ENCODE measurements at places on chromosomes 2 and 18.

DNA sequence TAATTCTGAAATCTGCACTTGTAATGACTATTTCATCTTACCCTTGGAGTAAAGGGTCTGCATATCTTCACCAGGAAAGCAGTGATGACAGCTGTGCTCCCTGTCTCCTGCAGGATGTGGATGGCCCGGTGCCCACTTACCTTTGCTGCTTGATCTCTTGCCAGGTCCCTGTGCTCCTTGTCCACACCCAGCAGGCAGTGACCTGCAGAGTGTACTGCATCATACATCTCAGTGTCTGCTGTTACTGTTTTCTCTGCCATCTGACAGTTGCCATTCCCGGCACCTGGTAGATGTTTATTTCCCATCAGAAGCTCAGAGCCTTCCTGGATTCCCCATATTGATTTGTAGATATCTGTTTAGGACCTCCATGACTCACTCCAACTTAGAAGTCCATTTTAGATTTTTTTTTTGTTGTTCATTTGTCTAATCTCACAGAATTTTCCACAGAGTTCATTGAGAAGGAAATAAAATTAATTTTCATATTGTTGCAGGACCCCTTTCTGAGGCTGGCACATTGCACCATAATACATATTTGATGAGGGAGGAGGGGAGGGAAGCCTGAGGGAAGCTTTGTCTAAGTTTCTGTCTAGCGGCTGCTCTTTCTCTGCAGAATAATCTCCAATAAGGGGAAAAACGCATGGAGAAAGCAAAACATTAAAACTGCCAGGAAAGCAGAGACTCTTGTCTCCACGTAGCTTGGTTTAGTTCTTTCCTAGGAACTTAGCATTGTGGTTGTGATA, 697.5 kb upstream of the RAB6C start:
- no peak for DNase-seq

- DNase-seq, result no peak
Observed at GRCh38 chr18:76970770-76971559, 148.6 kb downstream of the ZNF236 start.

DNA sequence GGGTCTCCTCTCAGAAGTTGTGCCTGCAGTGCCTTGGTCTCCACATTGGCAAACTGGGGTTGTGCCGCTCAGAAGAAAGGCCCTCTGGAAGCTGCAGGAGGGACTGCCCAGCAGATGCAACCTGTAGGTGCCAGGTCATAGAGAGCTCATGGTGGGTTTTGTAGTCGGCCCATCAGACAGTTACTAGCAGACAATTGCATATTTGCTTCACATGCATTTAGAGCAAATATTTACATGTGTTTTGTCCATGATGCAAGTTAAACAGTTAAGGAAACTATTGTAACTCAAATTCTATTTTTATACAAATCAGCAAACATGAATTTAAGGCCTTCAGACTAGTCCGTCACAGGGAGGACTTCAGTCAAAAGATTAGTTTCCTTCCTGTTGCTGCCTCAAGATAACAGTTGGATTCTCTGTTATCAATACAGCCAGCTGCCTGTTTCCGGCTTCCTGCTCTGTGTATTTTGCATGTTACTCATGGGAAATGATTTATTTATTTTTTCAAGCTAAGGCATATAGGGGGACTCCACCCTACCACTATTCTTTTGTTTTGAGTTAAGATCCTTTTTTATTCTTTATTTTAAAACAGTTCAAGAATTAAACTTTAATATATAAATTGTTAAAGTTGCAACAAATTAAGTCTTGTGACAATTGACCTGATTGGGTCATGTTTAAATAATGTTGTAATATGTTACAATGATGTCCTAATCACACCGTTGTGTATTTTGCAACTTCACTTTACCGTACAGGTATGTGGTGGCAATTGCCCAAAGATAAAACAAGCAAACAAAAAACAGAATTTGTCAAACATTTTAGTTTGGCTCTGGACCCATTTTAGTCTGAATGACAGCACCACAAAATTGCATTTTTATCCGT, 133.5 kb downstream of the SPTBN1 start:
- no peak for DNase-seq

- DNase-seq, result no peak
Observed at GRCh38 chr2:129240061-129240460, 739.4 kb upstream of the RAB6C start.

GRCh38 chr18:44909191-44909719, 228.6 kb downstream of the SETBP1 start:
- DNase-seq, result no peak

DNA sequence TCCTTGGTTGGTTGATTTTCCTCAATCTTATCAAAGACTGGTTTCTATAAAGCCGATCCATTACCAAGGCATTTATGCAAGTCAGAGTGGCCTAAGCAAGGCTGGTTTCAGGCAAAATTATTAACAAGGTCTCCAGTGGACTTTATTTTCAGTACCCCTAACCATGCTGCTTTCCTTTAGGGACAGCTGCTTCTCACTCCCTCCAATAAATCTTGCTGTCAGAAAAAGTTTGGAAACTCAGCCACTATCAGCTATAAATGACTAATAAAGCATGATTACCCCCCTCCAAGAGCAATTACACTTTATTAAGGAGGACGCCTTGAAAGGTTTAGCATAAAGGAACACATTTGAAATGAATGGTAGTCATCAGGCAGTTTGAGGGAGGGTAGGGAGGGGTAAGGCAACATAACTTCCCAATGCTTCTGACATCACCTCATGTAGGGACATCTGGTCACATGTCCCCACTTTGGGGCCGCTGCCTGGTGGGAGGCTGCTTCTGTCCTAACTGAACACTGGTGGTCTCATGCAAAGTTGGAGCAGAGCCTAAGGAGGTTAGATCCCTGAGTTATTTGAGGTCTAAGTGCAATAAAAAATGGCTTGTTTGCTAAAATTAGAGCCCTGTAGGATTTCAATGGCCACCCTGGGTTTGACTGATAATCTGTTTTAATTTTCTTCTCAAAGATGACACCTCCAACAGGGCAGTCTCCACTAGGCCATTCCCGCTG, 58.0 kb upstream of the TMEM178A start:
- no peak for DNase-seq

GRCh38 chr18:29652797-29653196, 1389.7 kb downstream of the DSC3 start:
- no peak for DNase-seq

- no peak for DNase-seq
Observed at GRCh38 chr18:4599312-4599711, 144.2 kb upstream of the DLGAP1 start.

DNA sequence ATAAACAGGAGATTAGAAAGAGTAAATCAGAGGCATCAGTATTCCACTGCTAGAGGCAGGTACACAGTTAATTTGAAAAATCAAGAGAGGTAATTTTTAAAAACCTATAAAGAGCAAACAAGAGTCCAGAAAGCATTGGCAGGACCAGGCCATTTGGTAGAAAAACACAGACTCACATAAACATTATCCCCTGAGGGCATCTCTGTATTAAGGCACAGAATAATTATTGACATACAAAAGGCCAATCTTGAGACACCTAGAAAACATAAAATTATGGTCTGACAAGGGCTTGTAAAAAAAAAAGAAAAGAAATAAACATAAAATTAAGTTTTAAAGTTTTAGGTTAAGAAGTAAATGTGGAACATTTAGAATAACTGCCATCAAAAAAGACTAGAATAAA, 120.6 kb downstream of the OSBPL1A start:
- no peak for DNase-seq

GRCh38 chr2:206974551-206974950, 35.2 kb downstream of the CPO start:
- DNase-seq, result no peak

DNA sequence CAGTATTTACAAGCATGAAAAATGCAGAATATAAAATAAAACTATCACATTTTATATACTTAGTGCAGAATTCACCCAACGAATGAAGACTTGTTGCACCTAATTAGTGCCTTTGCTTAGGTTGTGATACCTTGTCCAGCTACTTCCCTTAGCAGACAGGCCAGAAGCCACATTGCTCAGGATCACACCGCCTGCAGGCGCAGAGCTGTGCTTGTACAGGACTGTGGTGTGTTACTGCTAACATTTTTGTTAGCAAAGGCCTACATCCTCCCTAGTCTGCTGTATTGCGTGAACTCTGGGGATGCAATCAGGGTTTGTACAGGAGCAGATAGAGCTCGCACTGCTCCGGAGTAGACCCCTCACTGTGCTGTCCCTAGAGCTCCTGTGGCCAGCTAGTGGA, 336.9 kb downstream of the CBLN2 start:
- no peak for DNase-seq

GRCh38 chr18:32889615-32890593, 117.1 kb upstream of the KLHL14 start:
- DNase-seq, result no peak

DNA sequence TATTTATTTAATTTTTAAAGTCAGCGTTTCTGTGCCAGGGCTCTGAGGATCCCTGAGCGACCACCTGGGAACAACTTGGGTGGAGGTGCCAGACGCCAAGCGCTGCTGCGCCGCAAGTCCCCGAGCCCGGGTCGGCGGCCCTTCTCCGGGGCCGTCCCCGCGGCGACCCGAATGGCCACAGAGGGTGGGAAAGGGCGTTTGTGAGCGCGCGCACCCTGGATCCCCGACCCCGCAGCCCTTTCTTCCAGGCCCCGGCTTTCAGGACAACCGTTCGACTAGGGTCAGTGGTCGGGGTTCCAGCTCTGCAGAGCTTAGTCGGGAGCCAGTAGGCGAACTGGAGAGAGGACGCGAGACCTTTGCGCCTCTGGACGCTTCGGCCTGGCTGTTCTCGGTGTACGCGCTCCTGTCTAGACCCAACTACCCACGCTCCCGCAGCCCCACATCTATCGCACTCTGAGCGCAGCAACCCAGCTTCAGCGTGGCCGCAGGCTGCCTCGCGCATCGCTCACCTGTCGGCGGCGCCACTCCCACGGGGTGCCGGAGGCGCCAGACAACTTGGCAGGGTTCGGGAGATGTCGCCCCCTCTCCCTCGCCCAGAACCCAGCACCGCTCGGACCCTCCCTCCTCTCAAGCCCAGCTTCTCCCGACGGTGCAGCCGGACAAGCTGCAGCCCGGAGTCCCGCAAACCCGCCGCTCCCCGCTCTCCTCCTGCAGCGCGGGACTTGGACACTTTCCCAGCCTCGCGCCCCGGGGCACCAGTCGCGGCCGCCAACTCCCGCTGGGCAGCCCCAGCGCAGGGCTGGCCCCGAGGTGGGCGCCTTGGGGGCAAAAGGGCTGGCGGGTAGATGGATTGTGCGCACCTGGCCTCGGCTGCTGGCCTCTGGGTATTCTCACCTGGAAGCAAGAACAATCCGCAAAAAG, 758 bp downstream of the LYPD1 start:
- DNase-seq, result no peak
